Fibroblast of skin of back (primary cell): ENCODE measurements at places on chromosomes 7 and 10.

GRCh38 chr10:121099592-121099991 lies 248.4 kb downstream of the WDR11 start:
- DNase-seq, result no peak

GRCh38 chr10:61978965-61979364 lies 77.5 kb downstream of the ARID5B start:
- no peak for DNase-seq

- DNase-seq, result no peak
Observed at GRCh38 chr10:97200616-97201015, 14.9 kb upstream of the SLIT1 start.

DNA sequence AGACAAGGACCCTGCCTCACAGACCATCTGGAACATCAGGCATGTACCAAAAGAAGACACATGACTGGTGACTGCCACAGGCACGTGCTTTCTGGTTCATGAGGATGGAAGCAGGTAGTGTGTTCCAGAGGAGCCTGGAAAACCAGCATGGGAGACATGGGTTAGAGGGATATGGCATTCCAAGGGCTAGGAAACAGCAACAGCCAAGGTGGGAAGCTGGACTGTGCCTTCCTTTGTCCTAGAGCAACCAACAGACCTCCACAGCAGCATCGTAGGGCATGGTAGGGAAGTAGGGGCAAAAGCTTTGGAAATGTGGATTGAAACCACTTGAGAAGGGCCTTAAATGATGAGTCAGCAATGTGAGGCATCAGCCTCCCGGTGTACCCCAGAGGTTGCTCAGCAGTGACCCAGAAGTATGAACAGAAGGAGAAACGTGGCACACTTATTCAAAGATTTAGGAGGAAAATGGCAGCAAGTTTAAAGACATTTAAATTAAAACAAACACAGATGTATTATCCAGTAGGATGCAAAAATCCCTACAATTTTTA lies 51.0 kb downstream of the PRLHR start:
- DNase-seq, result no peak

- no peak for DNase-seq
Observed at GRCh38 chr10:122189185-122189584, 81.9 kb upstream of the BTBD16 start.

- no peak for DNase-seq
Observed at GRCh38 chr7:121133444-121133843, 144.9 kb downstream of the CPED1 start.

- DNase-seq, result no peak
Observed at GRCh38 chr7:75854233-75854632, 24.6 kb upstream of the RHBDD2 start.

- DNase-seq, result peak; percentile 24
Observed at GRCh38 chr10:71323407-71323806, 4.3 kb downstream of the SLC29A3 start.

DNA sequence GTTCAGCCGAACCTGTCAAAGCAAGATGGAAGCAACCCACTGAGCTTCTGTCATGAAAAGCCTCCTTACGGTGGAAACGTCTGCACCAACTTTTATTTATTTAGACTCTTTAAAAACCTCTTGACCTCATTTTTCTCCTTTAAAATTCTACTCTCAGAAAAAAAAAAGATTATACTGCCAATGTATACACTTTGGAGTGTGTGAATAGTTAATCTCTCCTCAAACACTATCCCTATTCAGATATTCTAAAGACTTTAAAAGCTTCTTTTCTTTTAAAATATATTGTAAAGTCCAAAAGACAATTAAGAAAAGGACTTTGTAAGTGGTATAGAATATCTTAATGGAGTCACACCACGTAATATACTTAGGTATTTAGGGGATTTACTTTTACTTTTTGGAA lies 335.2 kb upstream of the SEMA3D start:
- DNase-seq, result no peak

DNA sequence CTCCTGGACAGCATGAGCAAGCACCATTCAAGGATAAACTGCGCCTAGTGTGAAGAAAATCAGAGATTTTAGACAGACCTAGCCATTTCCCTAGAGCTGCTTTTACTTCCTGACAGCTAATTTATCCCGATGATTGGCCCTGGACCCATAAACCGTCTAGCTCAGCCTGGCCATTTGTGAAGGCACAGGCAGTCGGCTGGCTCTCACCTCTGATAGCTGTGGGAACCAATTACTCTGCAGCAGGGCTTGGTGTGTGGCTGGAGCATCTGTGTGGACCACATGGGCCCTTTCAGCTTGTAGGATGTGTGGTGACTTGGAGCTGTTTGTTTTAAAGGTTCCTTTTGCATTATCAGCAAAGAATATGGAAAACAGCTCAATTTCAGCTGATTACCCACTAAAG lies 111.1 kb upstream of the NPY start:
- DNase-seq, result no peak
